Stimulated activated effector memory CD8-positive, alpha-beta T cell treated with anti-CD3 and anti-CD28 coated beads, Interleukin-12 subunit alpha, Interleukin-12 subunit beta, amount 100 ng/mL, for 72 hours (primary cell): ENCODE measurements at places on chromosomes 7 and 10.

DNA sequence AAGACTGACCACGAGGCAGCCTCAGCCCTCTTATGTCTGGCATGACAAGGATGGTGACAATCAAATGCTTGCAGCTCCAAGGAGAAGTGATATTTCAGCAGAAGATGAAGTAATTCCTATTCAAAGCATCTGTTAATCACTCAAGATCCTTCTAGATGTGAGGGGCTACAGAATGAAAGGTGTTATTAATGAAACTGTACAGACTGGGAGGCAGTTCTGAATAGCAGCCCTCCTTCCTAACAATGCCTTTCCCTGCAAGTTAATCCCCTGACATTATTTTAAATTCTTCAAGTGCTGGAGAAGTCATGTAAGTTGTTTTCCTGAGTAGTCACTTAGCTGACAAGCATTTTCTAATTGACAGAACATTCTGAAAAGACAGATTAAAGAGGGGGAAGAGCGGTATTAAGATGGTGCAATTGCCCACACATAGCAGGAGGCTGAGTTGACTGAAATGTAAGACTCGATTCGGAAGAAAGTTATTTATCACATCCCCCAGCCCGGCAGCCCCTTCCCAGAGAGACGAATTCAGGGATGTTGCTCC is 300.8 kb downstream of the GRID1 start:
- no peak for DNase-seq

- DNase-seq, result no peak
Observed at GRCh38 chr7:16712916-16713315, 40.6 kb upstream of the TSPAN13 start.

- DNase-seq, result no peak
Observed at GRCh38 chr10:111650088-111650487, 533.5 kb downstream of the GPAM start.

DNA sequence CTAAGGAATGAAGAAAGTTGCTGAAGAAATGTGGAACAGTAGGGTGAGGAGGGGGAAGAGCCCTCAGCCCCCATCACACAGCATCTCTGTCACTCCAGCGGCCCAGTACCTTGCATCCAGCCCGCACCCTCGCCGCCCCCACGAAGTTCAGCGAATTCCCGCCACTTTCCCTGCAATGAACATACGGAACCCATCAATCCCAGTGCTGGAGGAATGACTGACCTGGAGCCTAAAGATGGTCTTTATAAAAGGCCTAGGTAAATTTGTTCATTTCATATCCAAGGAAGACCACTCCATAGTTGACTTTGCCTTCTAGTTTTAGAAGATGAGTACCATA is 779 bp upstream of the KIF5B start:
- no peak for DNase-seq

DNA sequence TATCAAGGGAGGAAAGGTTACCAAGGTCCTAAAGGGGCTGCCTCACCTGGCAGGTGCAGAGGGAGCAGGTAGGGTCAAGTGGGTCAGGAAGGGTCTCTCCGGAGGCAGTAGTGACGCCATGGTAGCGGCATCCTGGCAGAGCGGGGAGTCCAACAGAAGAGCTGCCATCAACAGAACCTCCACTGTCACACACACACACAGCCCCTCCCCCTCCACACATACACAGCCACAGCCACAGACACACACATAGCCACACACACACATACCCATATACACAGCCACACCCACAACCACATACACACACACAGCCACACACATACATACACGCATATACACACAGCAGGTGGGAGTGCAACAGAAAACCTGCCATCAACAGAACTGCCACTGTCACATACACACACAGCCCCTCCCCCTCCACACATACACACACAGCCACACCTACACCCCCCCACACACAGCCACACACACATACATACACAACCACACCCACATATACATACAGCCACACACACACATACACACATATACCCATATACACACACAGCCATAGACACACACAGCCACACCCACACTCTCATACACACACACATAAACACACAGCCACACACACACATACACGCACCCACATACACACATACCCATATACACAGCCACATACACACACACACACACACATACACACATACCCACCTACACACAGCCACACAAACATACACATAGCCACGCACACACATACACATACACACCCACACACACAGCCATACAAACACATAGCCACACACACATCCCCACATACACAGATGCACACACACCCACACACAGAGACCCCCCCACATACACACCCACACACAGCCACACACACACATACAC is 23.1 kb downstream of the KCP start:
- DNase-seq, result no peak

DNA sequence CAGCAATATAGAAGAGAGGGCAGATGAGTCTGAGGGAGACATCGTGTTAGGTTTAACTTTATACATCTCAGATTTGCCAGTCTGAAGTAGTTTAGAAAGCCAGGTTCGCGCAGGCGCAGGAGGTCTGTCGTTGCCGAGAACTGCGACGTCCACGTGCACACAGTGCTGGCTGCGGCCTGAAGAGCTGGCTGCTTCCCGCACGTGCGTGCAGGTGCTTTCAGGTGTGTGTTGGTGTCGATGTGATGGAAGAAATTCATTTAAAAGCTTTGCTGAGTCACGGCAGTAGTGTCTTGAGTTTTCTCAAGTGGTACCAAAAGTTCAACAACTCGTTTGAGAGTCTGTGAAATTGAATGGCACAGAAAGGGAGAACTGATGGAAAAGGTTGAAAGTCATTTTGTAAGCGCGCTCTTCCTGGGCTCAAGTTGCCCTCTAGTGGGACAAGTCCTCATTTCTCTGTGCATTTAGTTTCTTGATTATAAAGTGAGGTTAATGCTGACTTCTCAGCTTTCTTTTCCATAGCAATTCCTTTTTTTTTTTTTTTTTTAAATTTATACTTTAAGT is 18.6 kb downstream of the WDR37 start:
- no peak for DNase-seq

GRCh38 chr10:48474765-48475365 is 130.0 kb downstream of the ARHGAP22 start:
- DNase-seq, result no peak

DNA sequence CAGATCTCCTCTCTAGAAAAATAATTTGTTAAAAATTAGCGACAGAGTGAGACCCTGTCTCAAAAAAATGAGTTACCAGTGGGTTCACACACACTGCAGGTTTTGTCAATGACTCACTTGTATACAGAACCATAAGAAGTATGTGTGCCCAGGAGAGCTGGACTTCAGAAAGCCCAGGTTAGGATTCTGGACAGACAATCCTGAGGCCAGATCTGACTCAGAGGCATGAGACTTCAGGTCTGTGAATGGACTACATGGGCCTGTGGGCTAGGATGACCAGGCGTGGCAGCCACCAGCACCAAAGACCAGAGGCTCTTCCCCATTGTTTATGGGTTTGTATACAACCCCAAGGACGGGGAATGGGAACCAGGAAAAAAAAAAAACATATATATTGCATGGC is 9.3 kb upstream of the ZNF438 start:
- DNase-seq, result no peak

DNA sequence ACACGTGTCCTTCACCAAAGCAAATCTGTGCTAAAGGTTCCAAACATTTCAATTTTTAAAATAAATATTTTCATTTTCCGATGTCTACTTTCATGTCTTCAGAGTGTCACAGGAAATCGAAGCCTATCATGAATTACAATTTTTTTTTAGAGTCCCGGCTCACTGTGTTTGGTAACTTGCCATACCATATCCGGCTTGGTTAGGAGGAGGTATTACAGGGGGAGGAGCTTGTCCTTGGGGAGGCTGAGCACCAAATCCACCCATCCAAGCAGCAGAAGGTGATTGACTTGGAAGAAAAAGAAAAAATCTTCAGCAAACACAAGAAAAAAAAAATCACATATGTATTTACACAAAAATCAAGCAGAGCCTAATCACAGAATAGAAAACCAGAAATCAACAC is 21.3 kb downstream of the TIAL1 start:
- no peak for DNase-seq
